ENCODE measurements at places on chromosomes 11 and 22.

- no peak for DNase-seq
Observed at GRCh38 chr11:60377401-60378136, 763 bp upstream of the MS4A7 start.

DNA sequence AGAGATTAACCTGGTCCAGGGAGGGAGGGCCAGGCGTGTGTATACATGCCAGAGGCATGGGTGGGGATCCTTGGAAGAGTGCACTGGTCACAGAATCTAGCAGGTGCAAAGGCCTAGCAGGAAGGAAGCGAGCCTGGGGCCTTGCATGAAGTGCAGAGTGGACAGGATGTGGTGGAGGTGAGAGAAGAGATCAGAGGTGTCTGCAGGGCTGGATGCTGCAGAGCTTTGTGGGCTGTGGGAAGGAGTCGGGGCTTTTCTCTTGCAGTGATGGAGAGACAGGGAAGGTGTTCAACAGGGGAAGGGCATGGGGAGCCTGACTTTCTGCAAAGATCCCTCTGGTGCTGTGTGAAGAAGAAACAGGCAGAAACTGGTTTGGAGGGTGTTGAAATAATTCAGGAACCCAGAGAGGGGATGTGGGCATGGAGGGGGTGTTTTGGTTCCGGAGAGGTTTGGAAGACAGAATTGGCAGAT is 2.5 kb upstream of the TPST2 start:
- DNase-seq, result no peak

DNA sequence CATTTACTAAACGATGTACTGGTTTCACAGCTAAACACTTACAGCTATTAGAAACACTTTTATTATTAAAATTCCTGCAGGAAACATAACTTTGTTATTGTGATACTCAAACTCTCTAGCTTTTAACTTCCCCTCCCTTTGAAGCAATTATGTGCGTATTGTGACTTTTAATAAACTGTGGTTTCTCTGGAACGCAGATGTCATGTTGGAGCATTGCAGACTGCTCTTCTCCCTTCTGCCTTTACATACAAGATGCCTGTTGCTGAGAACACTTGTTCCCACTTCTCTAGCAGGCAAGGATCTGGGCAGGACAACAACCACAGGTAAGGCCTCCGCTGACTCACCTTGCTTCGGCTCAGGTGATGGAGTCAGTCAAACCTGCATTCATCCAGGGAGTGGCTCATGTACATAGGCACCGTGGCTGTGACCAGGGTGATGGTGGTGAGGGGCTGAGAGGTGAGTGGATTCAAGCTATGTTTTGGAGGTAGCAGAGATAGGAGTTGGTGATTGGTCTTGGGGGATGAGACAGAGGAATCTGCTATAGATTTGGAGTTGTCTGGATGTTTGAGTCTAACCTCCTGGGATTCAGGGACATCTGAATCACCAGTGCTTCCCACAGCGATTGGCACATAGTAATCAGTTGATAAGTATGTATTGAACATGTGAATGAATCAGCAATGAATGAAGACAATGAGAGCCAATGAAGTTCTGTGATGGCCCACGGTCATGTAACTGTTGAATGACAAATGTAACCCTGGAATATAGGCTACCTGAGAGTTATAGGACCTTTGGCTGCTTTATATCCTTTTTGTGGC is 106.0 kb downstream of the ADAMTS15 start:
- DNase-seq, result no peak

GRCh38 chr11:59186130-59186594 is 14.2 kb downstream of the DTX4 start:
- no peak for DNase-seq

DNA sequence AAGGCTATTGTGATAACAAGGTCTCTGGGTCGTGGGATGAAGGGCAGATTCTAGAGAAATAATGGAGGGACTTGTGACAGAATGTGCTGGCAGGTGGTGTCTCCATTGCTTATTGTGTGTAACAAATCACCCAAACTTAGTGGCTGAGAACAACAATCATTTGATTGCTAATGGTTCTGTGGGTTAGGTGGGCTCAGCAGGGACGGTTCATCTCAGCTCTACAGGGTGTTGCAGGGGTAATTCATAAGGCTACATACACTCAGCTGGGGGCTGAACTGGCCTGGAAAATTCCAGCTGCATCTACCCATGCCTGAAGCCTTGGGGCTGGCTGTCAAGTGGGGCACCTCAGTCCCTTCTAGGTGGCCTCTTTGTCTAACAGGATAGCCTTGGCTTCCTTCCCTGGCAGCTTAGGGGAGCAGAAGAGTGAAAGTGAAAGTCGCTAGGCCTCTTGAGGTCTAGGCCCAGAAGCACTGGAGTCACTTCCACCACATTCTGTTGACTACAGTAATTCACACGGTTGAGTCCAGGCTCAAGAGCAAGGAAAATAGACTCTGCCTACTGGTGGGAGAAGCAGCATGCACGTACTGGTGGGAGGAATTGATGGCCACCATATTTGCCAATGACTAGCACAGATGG is 308.9 kb downstream of the MN1 start:
- no peak for DNase-seq

DNA sequence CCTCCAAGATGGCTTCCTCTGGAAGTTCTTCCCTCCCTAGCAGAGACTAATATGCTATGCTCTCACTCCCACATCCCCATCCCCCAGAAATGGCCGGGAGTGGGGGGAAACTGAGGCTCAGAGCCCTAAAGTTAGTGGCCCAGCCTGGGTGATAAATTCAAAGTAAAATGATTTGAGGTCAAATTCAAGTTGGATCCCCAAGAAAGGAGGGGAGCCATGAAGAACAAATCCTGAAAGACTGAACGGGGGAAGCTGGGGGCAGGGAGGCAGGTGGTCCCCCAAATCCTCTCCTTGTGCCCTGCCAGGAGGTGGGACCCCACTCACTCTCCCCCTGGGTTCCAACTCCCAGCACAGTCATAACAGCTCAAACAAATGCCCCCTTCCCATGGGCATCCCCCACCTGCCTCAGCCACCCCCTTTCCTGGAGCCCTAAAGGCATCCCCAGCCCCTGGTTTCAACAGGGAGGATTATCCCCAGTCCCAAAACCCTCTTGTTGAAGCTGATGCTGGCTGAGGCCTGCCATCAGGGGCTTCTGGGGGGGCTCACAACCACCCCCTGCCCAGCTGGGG is 1.1 kb downstream of the CBX6 start:
- no peak for DNase-seq

GRCh38 chr11:73542175-73542574 is 55.7 kb downstream of the FAM168A start:
- no peak for DNase-seq

GRCh38 chr22:37331856-37332536 is 49.7 kb downstream of the CYTH4 start:
- no peak for DNase-seq

DNA sequence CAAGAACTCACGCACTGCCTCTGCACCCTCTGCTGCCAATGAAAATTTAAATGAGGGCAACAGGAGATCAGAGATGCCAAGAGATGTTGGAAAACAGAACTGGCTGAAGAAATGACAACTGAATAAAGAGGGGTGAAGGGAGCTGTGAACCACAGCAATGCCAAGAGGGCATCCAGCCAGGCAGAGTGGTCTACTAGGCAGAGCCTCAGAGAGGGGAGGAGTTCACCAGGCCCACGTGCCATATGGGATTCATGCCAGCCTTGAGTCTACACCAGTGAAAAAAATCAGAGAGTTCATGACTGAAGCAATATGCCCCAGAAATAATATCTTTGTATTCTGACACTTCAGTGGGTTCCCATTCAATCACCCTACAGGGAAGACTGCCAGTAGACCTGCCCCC is 4.4 kb downstream of the APOL2 start:
- no peak for DNase-seq

DNA sequence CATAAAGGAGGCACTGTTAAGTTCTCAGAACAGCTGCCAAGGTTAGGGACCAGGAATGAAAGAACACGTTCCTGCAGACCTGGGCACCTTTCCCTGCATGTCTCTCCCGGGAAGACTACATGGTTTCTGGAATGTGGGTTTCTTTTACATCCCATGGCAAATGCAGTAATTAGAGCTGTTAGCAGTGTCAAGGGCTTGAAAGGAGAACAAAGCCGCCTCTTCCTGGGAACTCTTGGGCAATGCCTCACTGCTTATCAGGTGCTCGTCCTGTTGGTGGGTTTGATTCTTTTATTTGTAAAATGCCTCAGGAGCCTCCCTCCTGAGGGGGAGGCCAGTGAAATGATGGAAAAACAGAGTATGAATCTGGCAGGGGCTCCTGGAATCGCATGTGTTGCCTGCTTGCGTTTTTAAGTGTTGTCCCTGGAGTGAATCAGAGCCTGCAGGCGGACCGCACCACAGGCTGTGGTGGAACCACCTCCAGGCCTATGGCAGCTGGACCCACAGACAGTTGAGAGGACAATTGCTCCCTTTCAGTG is 723 bp upstream of the C22orf31 start:
- DNase-seq, result no peak
